Left kidney (tissue), 8 donors: ENCODE measurements at places on chromosomes 12 and 14.

DNA sequence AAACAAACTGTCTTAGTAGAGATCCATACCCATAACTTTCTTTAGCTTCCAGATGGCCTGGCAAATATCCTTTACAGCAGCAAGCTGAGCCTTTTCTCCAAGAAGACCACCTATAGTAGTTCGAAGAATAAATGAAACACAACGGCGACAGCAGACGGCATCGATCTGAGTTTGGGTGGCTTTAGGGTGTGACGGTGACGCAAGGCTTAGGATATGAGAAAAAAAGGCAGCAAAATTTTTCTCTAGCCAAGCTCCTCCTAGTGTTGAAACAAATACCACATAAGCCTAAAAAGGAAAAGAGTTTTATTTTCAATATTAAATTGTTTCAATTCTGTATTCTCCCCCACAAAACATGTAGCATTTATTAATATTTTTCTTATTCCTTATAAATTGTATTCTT is 33.3 kb downstream of the HEATR5A start:
- DNase-seq: no peak

- DNase-seq: no peak
Measured at GRCh38 chr12:118330421-118331018, 42.2 kb downstream of the TAOK3 start.

DNA sequence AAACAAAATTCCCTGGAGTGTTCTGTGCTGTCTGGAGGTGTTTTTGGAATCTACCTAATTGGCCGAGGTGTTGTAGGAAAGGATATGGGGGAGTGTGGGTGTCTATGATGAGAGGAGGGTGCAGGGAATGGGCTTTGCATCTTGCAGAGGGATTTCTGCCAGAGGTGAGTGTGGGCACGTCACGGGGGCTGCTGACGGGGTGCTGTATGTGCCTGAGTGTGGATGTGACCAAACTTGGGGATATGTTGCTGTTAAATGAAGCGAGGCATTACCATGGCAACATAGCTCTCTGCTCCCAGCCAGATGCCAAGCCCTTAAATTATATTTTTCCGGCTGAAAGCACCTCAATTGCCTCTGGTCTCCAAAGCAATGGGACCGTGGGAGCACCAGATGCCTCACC is 44.3 kb upstream of the SPTLC2 start:
- peak; percentile 51 for DNase-seq

GRCh38 chr12:50778663-50779590 is 15.0 kb downstream of the ATF1 start:
- DNase-seq: no peak

GRCh38 chr12:59151243-59151642 is 230.9 kb upstream of the LRIG3 start:
- no peak for DNase-seq

DNA sequence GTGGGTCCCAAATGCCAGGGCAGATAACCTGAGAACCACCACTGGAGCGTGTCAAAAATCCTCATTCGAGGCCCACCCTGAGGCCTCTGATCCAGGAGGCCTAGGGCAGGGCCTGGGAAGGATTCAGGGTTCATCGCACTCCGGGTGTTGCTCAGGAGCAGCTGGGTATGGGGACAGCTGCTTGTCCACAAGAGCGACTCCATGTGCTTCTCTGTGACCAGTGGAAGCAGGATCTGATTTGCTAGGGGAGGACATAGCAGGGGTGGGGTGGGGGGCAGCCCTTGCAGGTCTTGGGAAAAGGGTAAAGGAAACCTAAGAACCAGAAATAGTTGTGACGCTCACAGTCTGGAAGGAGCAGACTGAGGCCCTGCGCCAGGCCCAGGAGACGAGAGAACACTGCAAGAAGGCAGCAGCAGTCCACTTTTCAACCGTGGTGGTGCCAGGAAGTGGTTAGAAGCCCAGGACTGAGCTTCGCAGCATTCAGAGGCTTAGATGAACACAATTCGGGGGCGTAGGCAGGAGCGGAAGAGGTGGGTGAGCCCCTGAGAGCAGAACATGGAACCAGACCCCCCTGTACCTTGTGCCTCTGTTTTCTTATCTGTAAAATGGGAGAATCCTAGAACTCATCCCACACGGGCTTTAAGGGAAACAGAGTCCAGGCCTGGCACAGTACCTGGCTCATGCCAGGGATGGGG is 33.7 kb downstream of the ITPK1 start:
- DNase-seq: no peak

DNA sequence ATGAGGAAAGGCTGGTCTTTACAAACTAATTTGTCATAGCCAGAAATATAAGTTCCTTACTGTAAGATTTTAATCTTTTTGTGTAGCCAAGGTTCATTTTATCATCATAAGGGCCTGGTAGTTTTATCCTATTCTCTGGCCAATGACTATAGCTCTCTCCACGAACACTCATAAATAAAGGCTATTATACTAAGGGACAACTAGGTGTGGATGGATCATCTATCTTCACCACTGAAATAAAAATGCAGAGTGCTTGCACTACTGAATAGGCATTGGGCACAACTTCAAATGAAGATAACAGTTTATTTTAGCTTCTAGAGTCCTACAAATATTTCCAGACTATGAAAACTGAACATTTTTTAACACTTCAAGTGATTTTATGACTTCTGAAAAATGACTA is 698.6 kb downstream of the NOVA1 start:
- no peak for DNase-seq
